ENCODE measurements at places on chromosomes 2 and 18. TPM values are rescaled to one million over a fixed set of nuclear protein-coding genes. Genes with fewer than 3 reads are reported as not detected.

Gene ATP5F1A
- total RNA-seq, result 247 TPM

DNA sequence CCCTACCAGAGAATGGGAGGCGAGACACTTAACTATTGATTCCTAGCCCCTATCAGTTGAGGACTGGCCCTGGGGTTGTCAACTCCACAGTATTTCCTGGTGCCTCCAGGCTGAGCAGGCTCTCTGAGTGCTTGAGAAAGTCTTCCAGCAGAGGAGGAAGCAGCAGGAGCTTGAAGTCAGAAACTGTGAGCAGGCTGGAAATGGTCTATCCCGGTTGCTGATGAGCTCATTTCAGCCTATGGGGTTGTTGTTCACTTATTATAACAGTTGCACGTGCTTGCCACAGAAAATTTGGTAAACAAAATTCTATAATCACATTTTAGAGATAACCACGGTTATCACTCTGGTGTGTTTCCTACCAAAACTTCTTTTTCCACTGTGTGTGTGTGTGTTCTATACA is 254.7 kb upstream of the THUMPD2 start:
- no peak overlapping the region for H3K27ac ChIP-seq
- peaks cover 3% of the 10 kb centered on the region for H3K4me1 ChIP-seq
- H3K27me3 ChIP-seq, result no peaks in the 10 kb centered on the region
- no peak for DNase-seq
- no peak overlapping the region for H3K4me3 ChIP-seq

- no peaks in the 10 kb centered on the region for H3K4me1 ChIP-seq
- no peak overlapping the region for H3K27ac ChIP-seq
- DNase-seq, result no peak
- no peak overlapping the region for H3K4me3 ChIP-seq
- no peaks in the 10 kb centered on the region for H3K36me3 ChIP-seq
- H3K27me3 ChIP-seq, result no peaks in the 10 kb centered on the region
Observed at GRCh38 chr2:1628893-1629292, 115.4 kb downstream of the PXDN start.

DNA sequence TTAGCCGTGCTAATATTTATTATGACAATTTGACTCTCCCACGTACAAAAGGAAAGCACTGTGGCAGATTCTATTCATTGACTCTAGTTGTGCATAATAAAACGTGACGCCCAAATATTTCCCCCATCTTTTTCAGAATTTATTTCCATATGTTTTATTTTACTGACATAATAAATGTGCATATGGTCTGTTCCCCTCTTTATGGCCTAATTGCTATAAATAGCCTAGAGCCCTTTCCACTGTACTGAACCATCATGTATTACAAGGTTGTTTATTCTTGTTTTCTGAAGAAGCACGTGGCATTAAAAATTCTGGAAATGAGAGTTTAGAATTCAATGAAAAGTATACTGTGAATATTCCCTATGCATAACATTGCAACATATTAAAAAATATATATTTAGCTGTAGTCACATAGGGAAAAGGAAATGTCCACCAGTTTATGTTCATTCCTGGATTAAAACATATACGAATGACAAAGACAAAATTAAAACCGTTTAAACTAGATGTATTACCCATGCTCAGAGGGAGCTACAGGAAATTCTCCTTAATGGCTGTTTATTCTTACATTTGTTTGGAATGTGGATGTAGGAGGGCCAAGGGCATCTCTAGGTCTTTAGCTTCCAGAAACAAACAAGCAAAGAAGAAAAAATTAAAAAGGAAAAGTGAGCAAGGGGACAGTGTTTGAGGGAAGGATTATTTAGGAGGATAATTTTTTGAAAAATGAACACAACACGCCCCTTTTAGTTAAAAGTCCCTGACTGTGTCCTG is 122.1 kb upstream of the MMADHC start:
- no peaks in the 10 kb centered on the region for H3K4me1 ChIP-seq
- no peaks in the 10 kb centered on the region for H3K27me3 ChIP-seq
- no peak overlapping the region for H3K4me3 ChIP-seq
- no peaks in the 10 kb centered on the region for H3K36me3 ChIP-seq

- no peak for DNase-seq
- no peak overlapping the region for H3K4me3 ChIP-seq
- peaks cover 11% of the 10 kb centered on the region for H3K4me1 ChIP-seq
- H3K27ac ChIP-seq, result no peak overlapping the region
- H3K36me3 ChIP-seq, result no peaks in the 10 kb centered on the region
Observed at GRCh38 chr2:62184512-62185230, 11.2 kb upstream of the B3GNT2 start.

Gene REG1B
- total RNA-seq, result not detected

DNA sequence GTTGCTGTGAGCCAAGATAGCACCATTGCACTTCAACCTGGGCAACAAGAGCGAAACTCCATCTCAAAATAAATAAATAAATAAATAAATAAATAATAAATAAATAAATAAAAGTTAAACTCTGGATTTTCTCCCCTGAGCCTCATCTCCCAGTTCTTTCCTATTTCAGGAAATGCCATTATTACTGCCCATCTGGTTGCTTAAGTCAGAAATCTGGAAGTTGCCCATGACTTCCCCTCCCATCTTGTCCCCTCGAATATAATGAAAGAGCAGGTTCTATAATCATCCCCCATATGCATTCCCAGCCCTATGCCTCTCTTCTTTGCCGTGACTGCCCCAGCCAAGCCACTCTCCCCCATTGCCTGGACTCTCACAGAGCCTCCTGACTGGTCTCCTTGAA is 4.2 kb upstream of the PSD4 start:
- H3K4me1 ChIP-seq, result peaks cover 51% of the 10 kb centered on the region
- H3K27me3 ChIP-seq, result no peaks in the 10 kb centered on the region
- no peaks in the 10 kb centered on the region for H3K36me3 ChIP-seq
- H3K4me3 ChIP-seq, result no peak overlapping the region
- DNase-seq, result no peak

Gene C1GALT1C1L
- total RNA-seq, result not detected

Gene ATP6V1B1
- not detected for total RNA-seq

GRCh38 chr2:170714381-170715061 is 616 bp upstream of the SP5 start:
- H3K4me1 ChIP-seq, result peaks cover 25% of the 10 kb centered on the region
- no peaks in the 10 kb centered on the region for H3K27me3 ChIP-seq
- no peaks in the 10 kb centered on the region for H3K36me3 ChIP-seq
- DNase-seq, result peak; percentile 19

Gene RPRM
- not detected for total RNA-seq

Gene PTPRM
- 0.66 TPM for total RNA-seq

- no peaks in the 10 kb centered on the region for H3K36me3 ChIP-seq
- no peak overlapping the region for H3K4me3 ChIP-seq
- DNase-seq, result peak; percentile 13
- no peaks in the 10 kb centered on the region for H3K4me1 ChIP-seq
- no peaks in the 10 kb centered on the region for H3K27me3 ChIP-seq
Observed at GRCh38 chr2:137910641-137911040, 53.6 kb upstream of the HNMT start.

- DNase-seq, result no peak
- no peak overlapping the region for H3K4me3 ChIP-seq
- H3K27me3 ChIP-seq, result no peaks in the 10 kb centered on the region
- H3K36me3 ChIP-seq, result no peaks in the 10 kb centered on the region
Observed at GRCh38 chr2:49044350-49045079, 109.8 kb downstream of the FSHR start.
